Stimulated activated CD4-positive, alpha-beta T cell treated with anti-CD3 and anti-CD28 coated beads, Interleukin-1b, Interleukin-23, amount 100 ng/mL, for 48 hours (primary cell): ENCODE measurements at places on chromosomes 11 and 22.

DNA sequence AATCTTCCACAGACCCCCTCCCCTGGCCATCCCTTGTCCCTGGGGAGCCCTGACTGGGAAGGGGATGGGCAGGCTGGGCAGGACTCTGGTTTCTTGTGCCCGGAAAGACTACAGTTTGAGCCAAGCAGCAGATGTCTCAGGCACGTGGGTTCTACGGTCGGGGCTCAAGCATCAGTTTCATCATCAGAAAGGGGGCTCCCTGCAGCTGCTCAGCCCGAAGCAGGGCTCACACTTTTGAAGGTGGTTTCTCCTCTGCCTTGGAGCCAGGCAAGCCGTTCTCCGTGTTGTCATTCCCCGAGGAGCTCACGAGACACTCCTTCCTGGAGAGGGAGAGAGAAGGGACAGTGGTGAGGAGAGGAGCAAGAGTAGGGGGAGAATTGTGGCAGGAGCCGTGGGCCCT is 15.8 kb downstream of the SCN4B start:
- DNase-seq = no peak

DNA sequence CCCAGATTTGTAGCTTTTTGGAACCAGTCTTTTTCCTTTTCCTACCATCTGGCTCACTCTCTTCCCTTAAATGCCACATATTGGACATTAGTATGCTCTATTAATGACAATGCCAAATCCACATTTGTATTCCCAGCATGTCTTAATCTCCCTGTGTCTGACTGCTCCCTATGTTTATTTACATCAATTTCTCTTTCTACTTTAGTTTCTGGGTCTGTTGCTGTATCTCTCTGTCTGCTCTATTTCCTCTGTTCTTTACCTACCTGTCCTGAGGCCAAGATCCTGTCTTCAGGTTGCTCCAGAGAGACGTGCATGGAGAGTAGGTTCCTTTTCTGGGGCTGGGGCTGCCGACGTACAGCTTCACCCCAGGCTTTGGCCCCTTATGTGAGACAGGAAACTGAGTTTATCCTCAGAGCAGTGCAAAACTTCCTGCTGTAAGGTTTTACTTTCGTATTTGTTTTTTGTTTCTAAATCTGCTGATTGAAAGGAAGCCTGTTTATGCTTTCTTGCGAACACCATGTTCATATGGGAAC is 25.6 kb downstream of the OR2AG2 start:
- peak; percentile 32 for DNase-seq

DNA sequence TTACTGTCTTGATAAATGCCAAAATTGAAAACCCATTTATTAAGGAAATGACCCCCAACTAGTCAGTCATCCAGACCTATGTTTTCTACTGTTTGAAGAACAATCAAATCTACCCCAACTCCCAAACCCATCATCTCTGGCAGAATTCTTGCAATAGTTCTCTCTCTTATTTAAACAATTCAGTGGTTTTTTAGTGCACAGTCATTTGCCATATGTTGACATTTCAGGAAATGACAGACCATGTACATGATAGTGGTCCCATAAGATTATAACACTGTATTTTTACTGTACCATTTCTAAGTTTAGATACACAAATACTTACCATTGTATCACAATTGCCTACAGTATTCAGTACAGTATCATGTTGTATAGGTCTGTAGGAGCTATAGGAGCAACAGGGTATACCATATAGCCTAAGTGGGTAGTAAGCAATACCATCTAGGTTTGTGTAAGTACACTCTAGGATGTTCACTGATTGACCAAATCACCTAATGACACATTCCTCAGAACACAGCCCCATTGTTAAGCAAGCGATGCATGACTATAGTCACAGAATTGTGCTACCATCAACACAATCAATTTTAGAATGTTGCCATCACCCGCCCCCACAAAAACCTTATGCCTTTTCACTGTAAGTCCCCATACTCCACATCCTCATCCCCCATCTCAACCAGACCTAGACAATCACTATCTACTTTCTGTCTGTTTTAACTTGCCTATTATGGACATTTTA is 41.8 kb downstream of the MMP20 start:
- no peak for DNase-seq

- no peak for DNase-seq
Observed at GRCh38 chr11:65585396-65586246, 9.8 kb downstream of the EHBP1L1 start.

GRCh38 chr11:117369534-117369933 is 41.9 kb downstream of the CEP164 start:
- no peak for DNase-seq

DNA sequence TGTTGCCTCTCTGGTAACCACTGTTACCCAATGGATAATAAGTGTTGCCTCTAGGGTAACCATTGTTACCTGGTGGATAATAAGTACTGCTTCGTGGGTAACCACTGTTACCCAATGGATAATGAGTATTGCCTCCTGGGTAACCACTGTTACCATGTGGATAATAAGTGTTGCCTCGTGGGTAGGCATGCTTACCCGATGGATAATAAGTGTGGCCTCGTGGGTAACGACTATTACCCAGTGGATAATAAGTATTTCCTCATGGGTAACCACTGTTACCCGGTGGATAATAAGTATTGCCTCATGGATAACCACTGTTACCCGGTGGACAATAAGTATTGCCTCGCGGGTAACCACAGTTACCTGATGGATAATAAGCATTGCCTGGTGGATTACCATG is 13.8 kb upstream of the NXPE4 start:
- DNase-seq = no peak

DNA sequence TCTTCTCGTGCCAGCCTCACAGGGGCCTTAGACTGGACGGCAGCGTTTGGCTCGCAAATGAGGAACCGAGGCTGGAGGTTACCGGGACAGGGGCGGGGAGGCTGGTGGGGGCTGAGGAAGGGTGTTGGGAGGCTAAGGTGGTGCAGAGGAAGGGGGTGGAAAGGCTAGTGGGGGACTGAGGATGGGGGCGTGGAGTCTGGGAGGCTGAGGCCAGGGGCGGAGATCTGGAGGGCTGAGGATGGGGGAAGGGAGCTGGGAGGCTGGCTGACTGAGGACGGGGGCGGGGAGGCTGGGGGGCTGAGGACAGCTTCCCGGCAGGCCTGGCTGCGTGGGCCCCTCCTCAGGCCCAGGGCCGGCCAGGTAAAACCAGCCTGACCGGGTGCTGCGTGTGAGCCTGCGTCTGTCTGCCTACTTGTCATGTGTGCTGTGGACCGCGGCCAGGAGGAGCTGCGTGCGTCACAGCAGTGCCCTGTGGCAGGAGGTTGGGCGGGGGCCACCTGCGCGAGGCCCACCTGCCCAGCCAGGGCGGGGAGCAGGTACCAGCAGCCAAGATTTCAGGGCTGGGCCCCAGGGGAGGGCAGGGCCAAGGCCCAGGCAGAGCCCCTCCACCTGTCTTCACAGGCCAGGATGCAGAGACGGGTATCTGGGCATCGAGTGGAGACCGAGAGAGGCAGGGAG is 9.4 kb upstream of the PIM3 start:
- no peak for DNase-seq

GRCh38 chr11:66080055-66080817 is 10.2 kb downstream of the PACS1 start:
- peak; percentile 59 for DNase-seq

GRCh38 chr22:24816806-24817205 is 10.8 kb downstream of the SGSM1 start:
- no peak for DNase-seq

GRCh38 chr11:65646288-65646957 is 8.5 kb downstream of the SIPA1 start:
- no peak for DNase-seq

- DNase-seq = no peak
Observed at GRCh38 chr11:7592711-7593110, 78.9 kb downstream of the PPFIBP2 start.

DNA sequence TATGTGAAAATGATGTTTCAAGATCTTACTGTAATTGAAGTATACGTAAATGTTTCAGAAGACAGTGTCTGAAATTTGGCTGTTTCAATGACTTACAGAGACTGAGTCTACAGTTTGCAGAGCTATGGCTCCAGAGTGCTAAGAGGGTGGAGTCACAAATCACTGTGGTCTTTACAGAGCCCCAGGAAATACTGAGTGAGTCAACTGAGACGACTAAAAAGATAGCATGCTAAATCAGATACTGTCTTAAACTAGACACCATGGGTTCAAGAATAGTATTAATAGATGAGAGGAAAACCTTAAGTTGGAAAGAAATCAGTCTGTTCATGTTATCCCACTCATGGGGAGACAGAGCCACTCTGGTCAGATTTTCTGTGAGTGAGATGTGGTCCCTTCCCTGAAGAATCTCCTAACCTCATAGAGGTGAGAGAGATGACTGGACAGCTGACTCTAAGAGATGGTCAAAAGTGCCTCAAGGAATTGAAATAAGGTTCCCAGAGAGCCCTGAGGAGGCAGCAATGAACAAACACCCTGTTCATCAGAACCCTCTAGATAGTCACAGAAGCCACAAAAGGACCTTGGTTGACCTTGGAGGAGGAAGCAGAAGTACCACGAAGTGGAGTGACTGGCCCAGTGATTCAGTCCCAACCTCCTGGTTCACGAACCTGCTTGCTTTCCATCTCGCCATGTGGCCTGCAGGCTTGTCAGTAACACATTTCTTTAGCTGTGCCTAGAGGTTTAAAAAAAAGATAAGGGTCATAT is 30.2 kb downstream of the C11orf91 start:
- peak; percentile 31 for DNase-seq

GRCh38 chr11:60469723-60470122 is 14.1 kb downstream of the MS4A1 start:
- DNase-seq = no peak

DNA sequence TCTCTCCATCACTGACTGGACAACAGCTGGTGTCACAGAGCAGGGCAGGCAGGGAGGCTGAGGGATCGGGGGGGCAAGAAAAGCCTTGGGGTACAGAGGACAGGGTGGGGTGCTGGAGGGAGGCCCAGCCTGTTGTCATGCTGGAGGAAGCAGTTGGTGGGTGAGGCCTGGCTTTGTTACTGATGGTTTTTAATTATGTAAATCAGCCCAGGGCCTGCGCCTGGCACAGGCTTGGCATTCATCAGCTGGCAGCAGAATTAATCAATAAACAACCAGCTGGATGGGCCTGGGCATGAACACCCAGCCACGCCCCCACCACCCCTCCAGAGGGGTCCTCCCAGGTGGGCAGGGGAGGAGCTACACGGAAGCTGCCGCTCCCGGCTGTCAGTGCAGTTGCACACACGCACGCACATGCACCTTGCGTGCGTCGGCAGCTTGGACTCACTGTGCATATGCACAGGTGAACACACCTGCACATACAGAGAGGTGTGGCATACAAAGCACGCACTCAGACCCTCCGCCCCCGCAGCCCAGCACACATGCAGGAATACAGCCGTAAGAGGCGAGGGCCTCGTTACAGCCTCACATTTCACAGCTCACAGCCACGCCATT is 21.3 kb upstream of the ELFN2 start:
- no peak for DNase-seq

- DNase-seq = no peak
Observed at GRCh38 chr11:23933721-23934120, 563.1 kb upstream of the LUZP2 start.

DNA sequence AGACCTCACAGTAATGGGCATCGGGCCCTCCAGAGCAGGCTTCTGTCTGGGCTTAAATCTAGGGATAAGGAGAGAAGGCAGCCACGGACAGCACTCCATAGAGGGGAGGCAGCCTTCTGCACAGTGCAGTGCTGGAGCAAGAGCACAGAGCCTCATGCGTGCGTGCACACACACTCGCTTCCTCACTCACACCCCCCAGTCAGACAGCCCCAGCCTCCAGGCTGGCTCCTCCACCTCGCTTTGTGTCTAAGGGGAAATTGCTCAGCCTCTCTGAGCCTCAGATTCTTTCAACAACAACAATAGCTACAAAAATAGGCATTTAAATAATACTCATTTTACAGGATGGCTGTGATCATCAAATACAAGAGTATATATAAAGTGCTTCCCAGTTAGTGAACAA is 26.7 kb upstream of the ETS1 start:
- no peak for DNase-seq

- DNase-seq = no peak
Observed at GRCh38 chr11:115036406-115037180, 358.3 kb downstream of the NXPE2 start.

- DNase-seq = no peak
Observed at GRCh38 chr11:83713708-83714107, 427.5 kb upstream of the CCDC90B start.
